Stimulated activated CD4-positive, alpha-beta T cell treated with anti-CD3 and anti-CD28 coated beads, Interleukin-1b, Interleukin-23, amount 100 ng/mL, for 1 hour (primary cell): ENCODE measurements at places on chromosomes 2 and 18.

- no peak for DNase-seq
These were observed 245.9 kb upstream of the REV1 start for GRCh38 chr2:99735753-99736152.

DNA sequence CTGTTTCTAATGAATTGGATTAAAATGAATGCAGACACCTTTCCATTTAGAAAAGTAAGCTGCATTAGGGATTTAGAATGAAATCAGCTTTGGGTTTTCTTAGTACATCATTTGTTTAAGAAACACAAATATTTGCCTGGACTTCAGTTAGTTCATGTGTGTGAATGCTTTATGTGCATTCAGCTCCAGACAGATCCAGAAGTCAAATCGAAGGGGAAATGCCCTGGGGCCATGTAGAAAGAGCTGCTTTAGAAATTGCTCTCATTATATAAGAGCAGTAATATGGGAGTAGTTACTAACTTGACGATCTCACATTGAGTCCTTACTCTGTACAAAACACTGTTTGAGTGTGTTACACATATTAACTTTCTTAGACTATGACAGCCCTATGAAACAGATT lies 88.0 kb upstream of the TTC39C start:
- no peak for DNase-seq

GRCh38 chr18:26185267-26185666 lies 41.0 kb upstream of the TAF4B start:
- DNase-seq: no peak

- DNase-seq: no peak
These were observed 1.1 kb upstream of the SCN9A start for GRCh38 chr2:166376873-166377272.

- DNase-seq: no peak
These were observed 1293.5 kb upstream of the CHAC2 start for GRCh38 chr2:52474091-52474490.

GRCh38 chr18:9101730-9102507 lies 580 bp upstream of the NDUFV2 start:
- no peak for DNase-seq

DNA sequence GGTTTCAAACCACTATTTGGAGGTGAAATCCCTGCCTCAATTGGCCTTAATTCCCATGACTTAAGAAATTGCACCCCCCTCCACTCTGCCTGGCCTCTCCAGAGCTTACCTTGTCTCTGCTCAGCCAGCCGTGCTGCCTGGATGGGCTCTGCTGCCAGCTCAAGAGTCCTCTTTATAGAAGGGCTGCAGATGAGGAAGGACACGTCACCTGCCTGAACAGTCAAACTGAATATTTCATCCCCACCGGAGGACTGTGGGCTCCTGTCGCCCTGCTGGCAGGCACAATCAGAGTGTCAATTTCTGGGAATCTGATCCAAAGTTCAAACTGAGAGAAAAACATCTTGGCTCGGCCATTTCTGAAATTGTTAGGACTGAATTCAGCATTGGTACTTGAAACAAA lies at the start of gene OTOS:
OTOS (minus strand) TSS at position 148 of the 400 bp plus-strand sequence. CDS start 332 bp downstream, outside the sequence.
- DNase-seq: no peak

DNA sequence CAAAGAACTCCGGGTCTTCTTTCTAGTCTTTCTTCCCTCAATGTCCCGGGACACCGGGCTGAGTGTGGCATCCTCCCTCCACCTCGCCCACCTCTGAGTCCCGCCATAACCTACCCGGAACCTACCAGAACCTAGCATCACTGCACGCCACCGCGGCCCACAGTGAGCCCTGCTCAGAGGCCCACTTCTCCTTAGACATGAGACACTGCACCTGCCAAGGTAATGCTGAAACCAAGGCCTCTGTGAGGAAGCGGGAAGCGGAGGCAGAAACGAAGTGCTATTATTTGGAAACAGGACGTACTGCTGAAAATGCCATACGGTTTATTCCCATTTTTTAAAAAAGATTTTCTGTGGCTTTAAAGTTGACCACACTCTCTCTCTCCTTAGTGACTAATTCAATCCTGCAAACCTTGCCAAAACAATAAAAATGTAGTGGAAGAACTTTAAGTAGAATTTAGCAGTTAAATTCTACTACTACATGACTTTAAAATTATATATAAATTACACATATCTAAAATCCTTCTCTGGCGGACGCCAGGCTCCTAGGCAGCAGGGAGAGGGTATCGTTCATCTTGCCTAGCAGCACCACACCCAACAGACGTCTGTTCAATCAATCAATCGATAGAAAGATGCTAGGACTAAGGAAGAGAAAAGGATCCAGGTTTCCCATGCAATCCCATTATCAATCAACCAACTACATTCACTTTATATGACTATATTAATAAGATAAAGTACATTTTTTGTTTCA lies 82.0 kb downstream of the ZNF516 start:
- no peak for DNase-seq

- DNase-seq: no peak
These were observed 467.7 kb upstream of the CELF4 start for GRCh38 chr18:38033282-38033681.

- DNase-seq: no peak
These were observed 101.3 kb upstream of the SOX11 start for GRCh38 chr2:5590886-5591285.

GRCh38 chr2:85893428-85894258 lies 4.9 kb upstream of the ST3GAL5 start:
- no peak for DNase-seq

- no peak for DNase-seq
These were observed 678 bp upstream of the UBE2E3 start for GRCh38 chr2:180979749-180980105.

DNA sequence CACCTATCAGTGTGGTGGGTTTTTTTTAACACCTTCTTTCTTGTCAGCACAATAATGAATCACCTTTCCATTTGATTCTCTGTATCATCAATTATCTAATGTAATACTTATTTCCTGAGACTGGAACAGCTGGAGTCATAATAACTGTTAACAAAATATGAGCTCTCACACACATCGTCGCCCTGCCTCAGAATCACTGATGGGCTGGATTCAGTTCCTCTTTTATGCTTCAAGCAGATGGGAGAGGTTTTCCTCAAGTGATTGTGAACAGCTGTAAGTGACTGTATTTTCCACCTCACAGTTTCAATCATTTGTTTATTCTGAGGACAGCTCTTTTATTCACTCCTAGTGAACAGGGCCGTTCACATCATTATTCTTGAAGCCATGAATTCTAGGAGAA lies 330.2 kb downstream of the DSC3 start:
- DNase-seq: no peak

DNA sequence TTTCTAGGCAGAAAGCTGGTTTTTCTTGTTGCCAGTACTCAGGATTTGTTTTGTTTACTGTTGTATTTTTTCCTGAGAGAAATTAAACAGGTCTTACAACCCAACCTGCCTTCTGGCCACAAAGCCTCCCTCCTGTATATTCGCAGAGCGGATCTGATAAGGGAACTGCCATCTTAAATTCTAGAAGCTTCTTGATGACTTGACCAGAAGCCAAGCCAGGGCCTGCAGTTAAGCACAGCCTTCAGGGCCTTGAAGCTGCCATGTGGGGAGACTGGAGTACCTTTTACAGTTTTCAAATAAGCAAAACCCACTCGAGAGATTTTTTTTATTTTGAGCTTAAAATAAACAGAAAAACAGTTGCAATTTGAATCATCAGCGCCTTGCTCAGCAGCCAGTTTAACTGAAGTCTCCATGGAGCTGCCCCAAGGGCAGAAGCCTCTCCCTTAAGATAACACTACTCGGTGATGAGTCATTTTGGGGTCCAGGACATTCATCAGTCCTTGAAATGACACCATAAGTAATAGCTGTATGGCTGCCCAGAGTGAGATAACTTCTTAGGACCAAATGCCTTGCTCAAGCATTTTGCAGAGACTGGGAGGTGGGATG lies 51.5 kb upstream of the PHLPP1 start:
- DNase-seq: no peak
